WERI-Rb-1 (cell line): ENCODE measurements at places on chromosomes 11 and 22.

DNA sequence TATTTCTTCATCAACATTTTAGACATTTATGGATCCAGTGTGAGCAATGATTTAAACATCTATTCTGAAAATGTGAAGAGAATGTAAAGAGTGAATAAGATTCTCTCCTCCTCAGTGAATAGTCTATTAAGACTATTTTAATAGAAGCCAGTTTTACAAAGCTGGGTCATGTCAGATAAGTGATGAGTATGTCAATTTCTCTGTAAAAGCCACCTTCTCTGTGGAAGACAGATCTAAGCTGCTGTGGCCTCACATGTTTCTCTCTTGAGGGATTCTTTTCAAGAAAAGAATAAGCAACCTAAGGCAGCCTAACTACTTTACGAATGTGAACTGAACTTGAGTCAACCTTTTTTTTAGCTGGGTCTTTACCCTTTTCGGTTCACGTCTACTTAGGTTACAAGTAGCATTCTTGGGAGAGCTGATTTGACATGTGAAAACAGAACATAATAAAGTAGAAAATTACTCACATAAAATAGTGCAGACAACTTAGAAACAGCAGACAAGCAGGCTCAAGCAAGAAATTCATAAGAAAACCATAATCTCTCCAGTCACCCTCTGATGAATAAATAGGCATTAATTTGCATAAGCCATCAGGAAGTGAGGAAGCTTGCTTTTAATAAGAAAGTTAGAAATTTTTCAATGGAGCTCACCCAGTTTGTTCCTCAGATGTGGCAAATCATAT is 9.9 kb downstream of the CTSC start:
- DNase-seq, result no peak

- DNase-seq, result no peak
These were observed 159.3 kb downstream of the COMMD9 start for GRCh38 chr11:36129955-36130354.

DNA sequence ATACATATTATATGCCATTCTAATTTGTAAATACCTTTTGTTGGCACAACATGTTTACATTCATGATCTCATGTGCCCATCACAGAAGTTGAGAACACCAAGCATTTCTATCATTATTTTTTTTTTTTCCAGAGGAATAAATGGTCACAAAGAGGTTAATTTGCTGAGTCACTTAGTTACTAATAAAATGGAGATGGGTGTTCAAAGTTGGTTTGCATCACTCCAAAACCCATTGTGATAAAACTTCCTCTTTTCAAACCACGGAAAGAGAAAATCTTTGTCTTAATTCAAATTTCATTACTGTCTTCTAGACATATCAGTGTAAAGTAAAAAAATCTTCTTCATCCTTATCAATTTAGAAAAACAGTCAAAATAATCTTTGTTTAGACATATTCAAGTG is 636.8 kb upstream of the CCDC179 start:
- DNase-seq, result no peak

- no peak for DNase-seq
These were observed 29.3 kb downstream of the LMO1 start for GRCh38 chr11:8234425-8234821.
